ENCODE measurements at places on chromosomes 4 and X. TPM values are rescaled to one million over a fixed set of nuclear protein-coding genes. Genes with fewer than 3 reads are reported as not detected.

The INTS6L gene
- total RNA-seq, result 9.7 TPM

The NEIL3 gene
- 2.4 TPM for total RNA-seq

The TBC1D19 gene
- total RNA-seq, result 6.2 TPM

The MAGEA1 gene
- not detected for total RNA-seq

DNA sequence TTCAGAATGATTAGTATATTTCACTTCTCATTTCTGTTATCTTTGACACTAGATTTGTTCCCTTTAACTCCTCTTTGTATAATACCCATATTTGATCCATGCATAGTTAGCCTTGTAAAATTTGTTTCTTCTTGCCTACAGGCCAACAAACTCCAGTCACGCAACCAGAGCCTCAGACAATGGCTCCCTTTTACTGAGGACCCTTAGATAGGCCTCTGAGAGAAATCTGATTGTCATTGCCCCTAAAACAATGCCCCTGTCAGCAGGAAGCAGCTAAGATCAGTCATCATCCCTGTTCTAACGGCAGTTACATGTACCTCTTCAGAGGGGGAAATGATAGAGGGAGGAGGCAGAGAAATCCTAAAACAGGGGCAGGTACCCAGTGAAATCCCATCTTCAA, 190.6 kb upstream of the TENT5D start:
- DNase-seq, result no peak

DNA sequence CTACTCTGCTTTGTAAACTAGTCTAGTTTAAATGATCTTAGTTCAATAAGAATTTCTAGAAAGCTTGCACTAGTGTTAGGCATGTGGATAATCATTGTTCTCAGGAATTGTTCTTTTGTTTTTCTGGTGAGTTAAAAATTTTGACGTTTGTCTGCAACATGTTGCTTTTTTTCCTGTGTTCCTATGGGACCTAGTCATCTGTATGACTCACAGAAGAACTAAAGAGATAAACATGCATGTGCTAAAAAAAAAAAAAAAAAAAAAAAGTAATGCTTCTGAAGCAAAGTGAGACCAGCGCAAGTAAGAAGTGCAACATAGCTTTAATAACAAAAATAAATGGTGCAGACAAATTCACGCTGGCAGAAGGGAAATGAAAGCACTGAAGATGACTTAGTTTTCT, 471.2 kb downstream of the IQCM start:
- no peak for DNase-seq

DNA sequence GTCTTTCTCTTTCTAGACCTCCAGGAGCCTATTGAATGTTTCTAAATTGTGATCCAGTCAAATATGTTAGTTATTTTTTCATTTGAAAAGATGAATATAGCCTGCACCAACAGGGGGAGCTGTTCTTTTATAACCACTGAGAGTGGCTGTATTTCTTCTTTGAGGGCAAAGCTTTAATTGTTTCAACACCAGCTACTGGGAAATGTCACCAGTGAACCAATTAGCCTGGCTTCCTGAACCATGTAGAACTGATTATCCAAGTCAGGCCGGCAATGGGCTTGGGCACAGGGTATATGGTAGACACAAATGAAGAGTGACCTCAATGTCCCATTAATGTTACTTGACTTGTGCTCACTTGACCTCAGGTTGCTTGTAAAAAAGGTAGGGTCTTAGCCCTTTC, 4.8 kb upstream of the DAPP1 start:
- DNase-seq, result no peak

DNA sequence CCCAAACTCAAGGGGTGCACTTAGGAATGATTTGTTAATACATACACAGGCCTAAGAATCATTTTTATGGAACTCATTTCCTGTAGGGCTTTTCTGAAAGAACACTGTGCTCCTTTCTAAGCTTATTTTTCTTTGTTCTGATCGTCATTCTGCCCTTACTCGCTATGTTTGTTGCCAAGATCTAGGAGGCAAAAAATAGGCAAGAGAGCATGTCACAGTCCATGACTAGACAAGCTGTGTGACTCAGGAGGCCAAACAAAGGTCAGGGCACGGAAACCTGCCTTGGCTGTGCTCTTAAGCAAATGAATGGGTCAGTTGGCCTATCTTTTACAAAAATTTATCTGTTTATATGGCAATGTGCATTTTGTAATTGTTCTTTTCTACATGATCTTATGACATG, 42.5 kb upstream of the C1GALT1C1 start:
- no peak for DNase-seq

- DNase-seq, result no peak
Observed at GRCh38 chr4:52883183-52883621, 21.1 kb downstream of the RASL11B start.

DNA sequence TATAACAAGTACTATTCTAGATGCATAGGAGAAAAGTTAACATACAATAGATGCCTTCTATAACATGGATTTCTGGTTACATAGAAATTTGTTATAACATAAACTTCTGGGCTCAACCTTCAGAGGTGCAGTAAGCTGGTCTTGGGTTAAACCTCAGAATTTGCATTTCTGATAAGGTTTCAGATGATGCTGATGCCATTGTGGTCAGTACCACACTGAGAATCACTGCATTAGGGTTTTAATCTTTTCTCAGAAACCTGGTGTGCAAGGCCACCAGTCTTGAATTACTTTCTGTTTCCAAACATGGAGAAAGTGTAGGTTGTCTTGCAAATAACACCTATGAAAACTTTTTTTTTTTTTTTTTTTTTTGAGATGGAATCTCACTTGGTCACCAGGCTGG, 146.2 kb downstream of the SPOCK3 start:
- no peak for DNase-seq

All from suprapubic skin (tissue), 4 donors.